Anterior cingulate cortex (tissue), 58 donors: ENCODE measurements at places on chromosomes 3 and 15.

DNA sequence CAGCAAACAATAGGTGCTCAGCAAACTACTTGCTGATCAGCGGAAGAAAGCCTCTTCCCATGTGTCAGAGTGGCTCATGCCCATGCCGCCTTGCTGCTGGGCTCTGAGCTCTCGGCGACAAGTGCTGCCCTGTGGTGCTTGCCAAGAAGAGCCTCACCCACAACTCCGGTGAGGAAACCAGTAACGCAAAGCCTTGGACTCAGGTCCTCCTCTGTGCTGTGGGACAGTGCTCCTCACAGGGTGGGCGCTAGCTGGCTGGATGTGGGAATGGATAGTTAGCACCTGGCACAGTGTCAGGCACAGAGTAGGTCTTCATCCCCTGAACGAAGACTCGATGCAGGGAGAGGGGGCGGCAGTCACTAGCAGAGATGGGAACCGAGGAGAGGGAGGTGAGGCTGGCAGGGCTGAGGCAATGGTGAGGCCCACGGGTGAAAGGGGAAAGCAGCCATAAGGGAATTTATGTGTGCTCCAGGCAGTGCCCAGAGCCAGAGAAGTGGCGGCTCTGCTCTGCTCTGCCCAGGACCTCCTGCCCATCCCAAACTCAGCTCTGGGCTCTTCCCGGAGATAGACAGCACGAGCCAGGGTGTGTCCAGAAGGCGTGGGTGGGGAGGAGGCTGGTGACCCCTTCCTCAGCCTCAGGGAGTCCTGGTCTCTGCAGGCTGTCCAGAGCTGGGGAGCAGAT lies 55.7 kb downstream of the IQSEC1 start:
- DNase-seq, result no peak

DNA sequence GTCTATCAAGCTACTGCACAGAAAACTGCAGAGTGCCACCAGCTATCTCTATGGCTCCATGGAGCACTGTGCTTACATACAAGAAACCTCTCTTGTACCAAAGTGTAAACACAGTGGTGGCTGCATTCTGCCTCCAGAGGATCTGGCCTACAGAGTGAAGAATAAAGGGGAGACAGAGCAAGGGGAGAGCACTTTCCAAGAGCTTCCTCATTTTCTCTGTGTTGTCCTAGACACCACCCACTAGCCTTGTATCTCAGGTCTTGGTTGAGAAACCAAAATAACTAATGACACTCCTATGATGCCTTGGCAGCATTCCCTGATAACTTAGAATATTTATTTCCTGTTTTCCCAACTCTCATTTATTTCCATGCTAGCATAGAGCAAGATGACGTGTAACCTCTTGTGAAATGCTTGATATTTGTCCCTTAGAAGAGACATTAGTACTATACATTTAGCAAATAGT lies 56.9 kb upstream of the PHLDB2 start:
- no peak for DNase-seq

DNA sequence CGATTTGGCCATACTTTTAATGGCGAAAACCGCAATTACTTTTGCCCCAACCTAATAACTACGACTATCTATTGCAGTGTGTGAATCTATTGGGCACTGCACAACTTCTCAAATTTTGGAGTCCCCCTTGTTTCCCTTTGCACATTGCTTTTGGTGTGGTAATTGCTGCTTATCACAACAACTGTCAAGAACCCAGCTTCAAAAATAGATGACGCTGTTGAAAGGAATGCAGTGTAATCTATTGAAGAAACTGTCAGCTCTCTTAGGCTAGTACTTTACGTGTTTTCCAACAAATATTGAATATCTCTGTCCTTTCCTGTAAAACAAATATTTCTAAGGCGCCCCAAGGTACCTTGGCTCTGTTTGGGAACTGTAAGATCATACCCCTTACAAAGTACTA lies 222.8 kb upstream of the UBE2E2 start:
- no peak for DNase-seq

- DNase-seq, result no peak
Observed at GRCh38 chr15:32676169-32676568, 34.7 kb downstream of the SCG5 start.

- no peak for DNase-seq
Observed at GRCh38 chr15:55434989-55435825, 26.9 kb downstream of the PIERCE2 start.

DNA sequence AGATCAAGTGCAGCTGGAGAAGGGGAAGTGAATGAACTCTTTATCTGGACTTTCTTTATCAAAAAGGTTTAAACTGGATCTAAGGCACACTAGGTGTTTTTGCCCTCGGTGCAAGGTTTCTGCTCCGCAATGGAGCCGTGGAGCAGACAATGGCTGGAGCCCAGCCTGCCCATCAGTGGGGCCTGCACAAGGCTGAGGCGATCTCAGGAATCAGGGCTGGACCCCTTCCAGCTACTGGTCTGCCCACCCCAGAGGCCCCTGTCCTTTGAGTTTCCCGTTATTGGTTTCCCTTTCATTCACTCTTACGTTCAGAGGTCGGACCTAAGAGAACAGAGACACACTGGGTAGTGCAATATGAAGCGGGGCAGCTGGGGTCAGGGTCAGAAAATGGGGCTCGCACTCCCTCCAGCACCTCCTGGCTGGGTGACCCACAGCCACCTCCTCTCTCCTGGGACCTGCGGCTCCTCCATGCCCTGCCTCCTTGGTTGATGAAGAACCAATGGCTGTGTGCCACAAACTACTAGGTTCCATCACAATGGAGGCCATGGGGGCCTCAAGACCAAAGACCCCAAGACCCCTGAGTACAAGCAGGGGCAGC lies 164.6 kb downstream of the CHSY1 start:
- no peak for DNase-seq

DNA sequence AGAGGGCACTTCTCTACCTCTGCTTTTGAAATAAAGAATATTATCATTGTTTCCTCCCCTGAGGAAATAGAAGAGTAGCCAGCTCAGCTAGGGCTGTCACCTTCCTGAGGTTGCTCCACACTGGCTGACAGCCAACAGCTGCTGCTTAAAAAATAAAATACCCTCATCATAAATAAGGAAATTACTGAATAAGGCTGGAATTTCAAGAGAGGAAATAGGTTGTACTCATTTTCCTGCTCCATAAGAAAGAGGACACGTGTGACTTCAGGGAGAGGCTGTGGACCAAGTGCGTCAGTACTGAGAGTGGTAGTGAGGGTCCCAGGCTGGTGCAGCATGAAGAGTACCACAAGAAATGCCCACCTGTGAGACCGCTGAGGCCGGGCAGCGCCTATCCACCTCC lies 8.1 kb upstream of the C2CD4B start:
- DNase-seq, result no peak

DNA sequence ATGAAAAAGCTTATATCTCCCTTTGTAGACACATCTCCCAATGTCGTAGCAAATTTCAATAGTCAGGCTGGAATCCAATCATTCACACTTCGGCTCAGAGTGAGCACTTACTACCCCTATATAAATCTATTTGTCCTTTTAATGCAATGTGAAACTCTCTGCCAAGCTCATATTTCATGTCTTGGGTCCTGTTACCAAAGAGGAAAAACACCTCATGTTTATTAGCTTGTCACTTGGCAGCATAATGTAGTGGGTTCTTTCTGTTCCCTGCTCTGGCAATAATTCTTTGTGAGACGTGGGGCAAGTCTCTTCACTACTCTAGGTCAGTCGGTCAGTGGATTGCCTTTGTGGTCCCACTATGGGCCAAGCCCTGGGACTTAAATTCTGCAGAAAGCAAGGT lies 107.1 kb downstream of the SRGAP3 start:
- no peak for DNase-seq

DNA sequence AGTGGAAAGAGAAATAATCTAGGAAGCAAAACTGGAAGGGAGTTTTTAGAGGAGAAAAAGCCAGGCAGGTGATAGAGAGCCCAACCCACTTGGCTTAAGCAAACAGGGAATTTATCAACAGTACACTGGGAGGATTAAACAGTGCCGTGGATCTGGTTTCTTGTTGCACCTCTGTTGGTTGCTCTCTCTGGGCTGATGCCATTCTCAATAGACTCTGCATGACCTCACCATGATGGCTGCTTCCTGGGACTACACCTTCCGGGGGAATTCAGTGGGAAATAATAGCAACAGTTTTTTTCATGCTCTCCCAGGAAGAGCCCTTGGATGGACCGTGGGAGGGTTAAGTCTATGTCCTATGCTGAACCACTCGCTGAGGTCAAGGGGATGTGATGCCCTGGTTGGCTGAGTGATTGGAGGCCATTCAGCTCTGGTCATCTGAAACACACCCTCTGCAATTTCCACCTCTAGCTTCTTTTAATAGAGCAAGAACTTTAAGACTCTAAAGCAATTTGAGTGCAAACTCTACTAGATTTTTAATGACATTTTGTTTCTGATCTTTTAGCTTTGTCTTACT lies 74.2 kb downstream of the EPHB1 start:
- DNase-seq, result no peak

DNA sequence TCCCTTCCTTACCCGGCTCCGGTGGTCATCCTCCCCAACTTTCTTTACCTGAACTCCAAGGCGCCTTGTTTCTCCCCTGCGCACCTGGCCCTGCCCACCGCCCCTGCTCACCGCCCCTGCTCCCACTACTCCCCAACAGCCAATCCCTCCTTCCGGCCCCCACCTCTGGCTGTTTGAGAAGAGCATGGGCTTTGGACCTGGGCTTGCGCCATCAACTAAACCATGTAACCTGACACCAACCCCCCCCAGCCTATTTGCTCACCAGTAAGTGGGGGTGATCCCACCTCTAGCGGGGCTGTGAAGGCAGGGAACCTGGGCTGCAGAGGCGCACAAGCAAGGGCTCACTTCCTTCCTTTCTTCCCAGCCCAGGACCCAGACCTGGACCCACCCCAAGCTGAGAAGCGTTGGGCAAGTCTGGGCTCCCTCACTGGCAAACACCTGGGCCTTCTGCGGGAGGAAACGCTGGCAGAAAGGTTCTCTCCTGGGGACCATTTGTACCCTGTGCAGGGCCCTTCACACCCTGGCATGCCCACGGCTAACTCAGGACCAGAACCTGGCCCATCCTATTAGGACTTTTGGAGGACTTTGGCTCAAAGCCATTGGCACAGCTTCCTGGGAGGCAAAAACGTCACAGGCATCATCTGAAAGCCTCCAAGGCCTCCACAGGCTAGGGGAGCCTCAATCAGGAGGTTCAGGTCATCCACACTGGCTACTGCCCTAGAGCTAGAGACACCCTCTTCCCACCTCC lies at the start of gene PLXNB1:
Gene PLXNB1 (minus strand): TSS at position 127 of the 748 bp plus-strand sequence. CDS start 5,475 bp downstream, outside the sequence.
- DNase-seq, result no peak

GRCh38 chr3:189966843-189967242 lies 153.9 kb downstream of the P3H2 start:
- no peak for DNase-seq

- no peak for DNase-seq
Observed at GRCh38 chr3:189898559-189899153, 222.0 kb downstream of the P3H2 start.

- DNase-seq, result no peak
Observed at GRCh38 chr3:72634128-72634527, 214.1 kb downstream of the SHQ1 start.

DNA sequence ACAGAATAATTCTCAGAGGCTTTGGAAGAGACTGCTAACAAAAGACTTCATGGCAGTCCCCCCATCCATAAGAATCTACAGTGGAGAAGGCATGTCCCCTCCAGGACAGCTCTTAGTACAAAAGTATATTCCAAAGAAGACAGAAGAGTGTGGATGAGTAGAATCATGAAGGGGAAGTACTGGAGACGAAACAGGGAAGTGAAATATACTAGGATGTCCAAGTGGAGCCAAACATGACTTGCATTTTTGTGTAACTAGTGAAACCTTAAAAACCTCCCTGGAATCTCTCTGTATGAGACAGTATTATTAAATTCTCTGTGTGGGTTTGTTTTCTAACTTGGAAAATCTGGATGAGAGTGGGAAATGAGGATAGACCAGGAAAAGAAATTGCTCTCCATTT lies 312.4 kb downstream of the RSL24D1 start:
- no peak for DNase-seq

- DNase-seq, result no peak
Observed at GRCh38 chr3:178480795-178481194, 55.4 kb upstream of the KCNMB2 start.

DNA sequence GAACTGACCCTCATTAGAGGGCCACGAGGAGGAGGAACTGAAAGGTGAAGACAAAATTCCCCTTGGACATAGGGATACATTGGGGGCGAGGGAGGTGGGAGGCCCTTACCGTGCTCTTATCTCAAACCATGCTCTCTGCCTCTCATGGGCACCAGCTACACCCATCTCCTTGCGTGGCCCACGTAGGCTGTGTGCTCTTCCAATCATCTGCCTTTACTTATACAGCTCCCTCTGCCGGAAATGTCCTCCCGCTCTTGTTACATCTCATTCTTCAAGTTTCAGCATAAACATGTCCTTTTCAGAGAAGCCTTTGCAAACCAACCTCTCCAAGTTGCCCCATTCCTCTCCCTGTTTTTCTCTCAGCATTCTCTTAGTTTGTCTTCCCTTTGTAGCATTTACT lies 307.8 kb upstream of the PROK2 start:
- no peak for DNase-seq

- no peak for DNase-seq
Observed at GRCh38 chr3:30893678-30894325, 659 bp downstream of the GADL1 start.

DNA sequence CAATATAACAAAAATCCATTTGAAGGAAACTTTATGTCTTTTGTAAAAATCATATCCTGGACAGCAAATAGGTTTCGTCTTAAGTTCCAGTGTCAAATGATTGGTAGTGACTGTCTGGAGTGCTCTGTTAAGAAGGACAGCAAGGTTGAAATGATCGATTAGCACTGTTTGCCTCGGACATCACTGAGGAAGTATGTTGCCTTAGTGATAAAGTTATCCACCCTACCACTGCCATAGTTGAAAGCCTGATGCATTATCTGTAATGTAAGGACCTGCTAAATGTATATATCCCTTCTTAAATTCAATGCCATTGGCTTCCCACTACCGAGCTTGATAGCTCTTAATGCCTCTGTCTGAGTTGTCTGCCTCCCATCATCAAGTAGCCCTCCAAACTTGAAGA lies 70.0 kb downstream of the CFAP20DC start:
- no peak for DNase-seq

- DNase-seq, result no peak
Observed at GRCh38 chr3:68088216-68088615, 433.8 kb upstream of the SUCLG2 start.

DNA sequence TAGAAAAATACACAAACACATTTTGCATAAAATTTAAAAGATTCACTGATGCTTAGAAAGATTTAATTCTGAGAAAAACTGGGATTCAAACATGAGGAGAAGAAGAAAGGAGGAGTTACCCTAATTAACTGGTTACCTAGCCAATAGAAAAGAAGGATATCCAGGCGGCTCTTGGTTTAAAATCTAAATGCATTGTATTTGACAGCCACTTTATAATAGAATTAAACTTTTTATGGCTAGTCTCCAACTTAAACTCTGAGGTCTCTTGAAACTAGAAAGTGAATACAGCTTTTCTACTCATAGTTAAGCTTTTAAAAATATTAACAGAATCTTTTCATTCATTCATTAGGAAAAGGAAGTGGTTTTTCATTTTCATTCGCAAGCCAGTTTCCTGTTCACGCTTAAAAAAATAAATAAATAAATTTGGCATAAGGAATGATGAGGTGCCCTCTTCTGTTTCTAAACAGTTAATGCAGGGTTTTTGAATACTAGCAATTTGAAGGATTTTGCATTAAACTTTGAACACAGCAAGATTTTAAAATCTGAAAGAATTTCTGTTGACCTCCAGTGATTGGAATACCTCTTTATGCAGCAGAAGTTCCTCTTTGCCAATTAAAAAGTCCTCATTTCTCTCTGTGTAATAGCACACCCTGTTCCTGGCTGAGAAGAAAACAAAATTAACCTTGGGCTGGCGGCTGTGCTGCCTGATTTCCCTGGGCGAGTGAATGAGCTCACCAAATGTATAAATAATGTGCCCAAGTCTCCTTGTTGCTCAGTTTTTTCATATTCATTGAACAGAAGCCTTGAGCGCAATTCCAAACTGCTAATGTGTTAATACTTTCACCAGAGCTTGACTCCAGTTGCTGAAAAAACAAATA lies 105.1 kb downstream of the ZMAT3 start:
- DNase-seq, result peak; percentile 0
